Progenitor cell of endocrine pancreas (in vitro differentiated cells): ENCODE measurements at places on chromosomes 1 and 21.

GRCh38 chr1:94302497-94302896 lies 65.1 kb upstream of the ARHGAP29 start:
- DNase-seq: no peak

- no peak for DNase-seq
Measured at GRCh38 chr1:11768821-11769220, 6.8 kb downstream of the C1orf167 start.

GRCh38 chr1:76770979-76771378 lies 96.3 kb upstream of the ST6GALNAC5 start:
- no peak for DNase-seq

GRCh38 chr1:88230126-88230525 lies 453.9 kb upstream of the PKN2 start:
- no peak for DNase-seq

DNA sequence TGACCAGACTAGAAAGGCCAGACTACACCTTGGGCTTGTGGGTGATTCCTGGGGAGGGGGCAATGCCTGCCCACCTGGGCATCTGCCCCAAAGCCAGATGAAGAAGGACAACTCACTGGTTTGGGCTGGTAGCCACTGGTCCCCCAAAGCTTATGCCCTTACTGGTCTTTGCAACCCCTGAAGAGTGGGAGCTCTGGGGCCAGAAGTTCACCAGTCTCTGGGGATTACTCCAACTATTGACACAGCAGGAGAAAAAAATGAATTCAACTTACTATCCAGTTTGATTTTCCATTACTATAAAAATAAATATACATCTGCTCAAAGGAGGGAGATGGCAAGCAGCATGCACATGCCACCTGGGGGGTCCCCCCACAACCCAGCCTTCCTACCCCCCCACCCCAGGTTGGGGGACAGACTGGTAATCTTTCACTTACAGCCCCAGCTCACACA lies 2.6 kb downstream of the AHDC1 start:
- DNase-seq: no peak

- DNase-seq: no peak
Measured at GRCh38 chr1:54471588-54471987, 65.4 kb upstream of the SSBP3 start.
